ENCODE measurements at places on chromosomes 4 and X.

GRCh38 chr4:54961357-54961975 lies 163.9 kb downstream of the KDR start:
- no peak for DNase-seq

GRCh38 chrX:130688360-130688759 lies 214.6 kb downstream of the ENOX2 start:
- DNase-seq: no peak

DNA sequence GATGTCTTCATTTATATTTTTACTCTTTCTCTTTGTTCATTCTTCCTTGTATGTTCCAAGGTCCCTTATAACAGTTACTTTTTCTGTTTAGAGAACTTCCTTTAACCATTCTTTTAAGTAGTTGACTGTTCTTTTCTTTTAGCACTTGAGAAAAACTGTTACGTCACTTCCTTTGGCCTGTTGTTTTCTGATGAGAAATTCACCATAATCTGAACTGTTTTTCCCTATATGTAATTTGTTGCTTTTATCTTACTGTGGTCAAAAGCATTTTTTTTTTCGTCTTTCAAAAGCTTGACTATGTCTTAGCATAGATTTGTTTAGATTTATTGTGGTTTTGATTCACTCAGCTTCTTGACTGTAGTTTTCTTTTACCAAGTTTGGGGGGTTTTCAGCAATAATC lies 1660.3 kb upstream of the PCDH10 start:
- no peak for DNase-seq

DNA sequence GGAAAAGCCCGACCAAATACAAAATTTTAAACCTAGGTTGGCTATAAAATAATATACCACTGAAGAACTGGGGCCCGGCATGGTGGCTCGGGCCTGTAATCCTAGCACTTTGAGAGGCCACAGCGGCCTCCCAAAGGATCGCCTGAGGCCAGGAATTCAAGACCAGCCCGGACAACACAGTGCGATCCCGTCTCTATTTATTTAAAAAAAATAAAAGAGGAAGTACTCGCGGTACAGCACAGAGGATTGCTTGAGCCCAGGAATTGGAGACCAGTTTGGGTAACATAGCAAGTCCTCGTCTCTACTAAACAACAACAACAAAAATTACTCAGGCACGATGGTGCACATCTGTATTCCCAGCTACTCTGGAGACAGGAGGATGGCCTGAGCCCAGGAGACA lies 44.8 kb upstream of the CDKN2AIP start:
- DNase-seq: no peak

GRCh38 chr4:143311924-143312323 lies 24.8 kb upstream of the GAB1 start:
- no peak for DNase-seq

DNA sequence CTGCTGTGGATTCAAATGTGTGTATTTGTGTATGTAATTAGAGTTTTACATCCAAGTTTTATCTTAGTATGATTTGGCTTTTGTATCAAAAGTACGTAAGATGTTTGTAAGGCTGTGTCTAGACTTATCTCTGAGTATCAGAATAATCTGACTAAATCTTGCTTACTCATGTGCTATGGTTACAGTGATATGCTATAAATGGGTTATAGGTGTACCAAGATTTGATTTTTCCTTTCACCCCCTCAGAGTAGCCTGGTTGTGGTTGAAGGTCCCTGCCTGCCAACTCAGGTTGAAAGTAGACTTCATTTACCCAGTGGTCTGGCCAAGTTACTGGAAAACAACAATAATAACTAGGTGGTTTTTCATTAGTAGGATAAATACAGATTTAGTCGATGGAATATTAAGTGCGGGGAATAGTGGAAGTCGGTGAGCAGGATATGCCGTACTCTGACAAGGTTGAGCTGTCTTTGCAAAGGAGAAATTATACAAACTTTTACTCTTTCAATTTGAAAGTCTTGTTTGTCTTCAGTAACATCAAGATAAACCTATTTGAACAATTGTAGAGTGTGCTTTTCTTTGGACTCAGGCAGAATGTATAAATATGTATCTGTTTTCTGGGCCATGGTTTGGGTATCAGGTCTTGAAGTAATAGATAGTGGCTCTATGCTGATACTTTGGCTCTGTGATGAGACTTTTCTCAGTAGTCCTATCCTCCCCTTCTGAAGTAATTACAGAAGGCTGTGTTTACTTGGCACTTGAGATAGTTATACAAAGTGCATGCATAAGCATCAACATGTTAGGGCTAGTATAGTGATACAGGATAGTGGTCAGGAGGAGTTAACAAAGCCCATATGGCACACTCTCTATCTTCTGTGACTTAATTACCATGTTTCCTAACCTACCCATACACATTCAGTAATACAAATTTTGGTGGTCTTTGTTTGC lies 23.7 kb downstream of the BMP2K start:
- DNase-seq: no peak

DNA sequence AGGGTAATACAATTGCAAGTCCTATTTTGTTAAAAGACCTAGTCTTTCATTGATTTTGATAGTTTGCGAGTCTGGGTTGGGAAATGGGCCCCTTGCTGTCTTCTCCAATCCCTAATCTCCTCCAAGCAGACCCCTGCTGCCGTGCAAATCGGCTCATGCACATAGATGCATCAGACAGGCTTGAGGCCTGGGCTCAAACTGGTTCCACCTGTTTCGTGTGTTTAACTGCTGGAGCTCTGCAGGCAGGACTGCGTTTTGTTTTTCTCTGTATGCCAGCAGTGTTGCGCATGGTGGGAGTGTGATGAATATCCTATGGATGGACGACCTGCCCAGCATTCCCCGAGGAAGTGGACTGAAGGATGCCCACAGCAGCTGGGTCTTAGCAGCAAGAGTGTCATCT lies 133.9 kb downstream of the PDGFRA start:
- no peak for DNase-seq

GRCh38 chrX:12060489-12061260 lies 77.6 kb upstream of the FRMPD4 start:
- DNase-seq: no peak

GRCh38 chr4:126697748-126698147 lies 935.0 kb upstream of the INTU start:
- DNase-seq: no peak

- peak; percentile 4 for DNase-seq
These were observed 38.2 kb downstream of the EDNRA start for GRCh38 chr4:147518846-147519767.

GRCh38 chr4:104866809-104867208 lies 279.9 kb upstream of the TET2 start:
- DNase-seq: no peak

GRCh38 chrX:37825215-37825842 lies 22.0 kb downstream of the DYNLT3 start:
- DNase-seq: peak; percentile 4

GRCh38 chrX:34658326-34658725 lies 1.2 kb upstream of the TMEM47 start:
- no peak for DNase-seq

DNA sequence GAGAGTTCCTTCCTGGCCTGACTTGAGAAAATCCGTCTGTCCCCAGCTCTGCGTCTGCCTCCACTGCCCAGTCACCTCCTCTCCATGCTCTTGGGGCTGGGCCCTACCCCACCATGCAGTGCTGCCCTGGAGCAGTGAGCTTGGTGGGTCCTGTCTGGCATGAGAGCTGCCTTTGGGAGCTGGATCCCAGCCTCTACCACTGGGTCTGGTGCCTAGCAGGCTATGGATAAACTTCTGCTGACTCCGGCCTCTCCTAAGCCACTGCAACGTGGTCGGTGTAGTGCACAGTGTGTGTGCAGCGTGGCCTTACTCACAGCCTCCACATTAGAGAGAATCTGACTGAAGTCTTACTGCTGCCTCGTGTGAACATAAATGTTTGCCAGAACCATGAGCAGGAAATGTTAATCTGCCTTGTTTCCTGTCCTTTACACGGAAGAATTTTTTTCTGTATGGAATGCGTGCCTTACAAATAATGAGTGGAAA lies 47.6 kb downstream of the HTT start:
- no peak for DNase-seq

GRCh38 chrX:146243041-146243440 lies 425.4 kb downstream of the SLITRK2 start:
- DNase-seq: no peak

- no peak for DNase-seq
These were observed 6.4 kb downstream of the MTM1 start for GRCh38 chrX:150574559-150575418.

DNA sequence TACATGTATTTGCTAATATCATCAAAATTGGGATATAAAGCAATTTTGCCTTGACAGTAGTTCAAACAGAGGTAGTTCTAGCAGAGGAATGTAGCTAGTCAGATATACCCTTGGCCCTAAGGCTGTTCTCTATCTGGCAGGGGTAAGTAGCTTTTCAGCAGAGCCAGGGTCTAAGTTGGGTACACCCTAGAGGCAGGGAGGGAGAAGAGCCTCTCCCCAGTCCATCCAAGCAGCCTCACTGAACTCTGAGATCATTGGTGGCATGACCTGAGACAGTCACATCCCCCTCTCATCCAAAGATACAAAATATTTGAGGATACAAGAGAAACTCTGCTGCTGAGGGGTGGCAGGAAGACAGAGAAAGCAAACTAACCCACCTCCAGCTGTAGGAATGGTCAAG lies 343.7 kb downstream of the DHX15 start:
- DNase-seq: no peak

DNA sequence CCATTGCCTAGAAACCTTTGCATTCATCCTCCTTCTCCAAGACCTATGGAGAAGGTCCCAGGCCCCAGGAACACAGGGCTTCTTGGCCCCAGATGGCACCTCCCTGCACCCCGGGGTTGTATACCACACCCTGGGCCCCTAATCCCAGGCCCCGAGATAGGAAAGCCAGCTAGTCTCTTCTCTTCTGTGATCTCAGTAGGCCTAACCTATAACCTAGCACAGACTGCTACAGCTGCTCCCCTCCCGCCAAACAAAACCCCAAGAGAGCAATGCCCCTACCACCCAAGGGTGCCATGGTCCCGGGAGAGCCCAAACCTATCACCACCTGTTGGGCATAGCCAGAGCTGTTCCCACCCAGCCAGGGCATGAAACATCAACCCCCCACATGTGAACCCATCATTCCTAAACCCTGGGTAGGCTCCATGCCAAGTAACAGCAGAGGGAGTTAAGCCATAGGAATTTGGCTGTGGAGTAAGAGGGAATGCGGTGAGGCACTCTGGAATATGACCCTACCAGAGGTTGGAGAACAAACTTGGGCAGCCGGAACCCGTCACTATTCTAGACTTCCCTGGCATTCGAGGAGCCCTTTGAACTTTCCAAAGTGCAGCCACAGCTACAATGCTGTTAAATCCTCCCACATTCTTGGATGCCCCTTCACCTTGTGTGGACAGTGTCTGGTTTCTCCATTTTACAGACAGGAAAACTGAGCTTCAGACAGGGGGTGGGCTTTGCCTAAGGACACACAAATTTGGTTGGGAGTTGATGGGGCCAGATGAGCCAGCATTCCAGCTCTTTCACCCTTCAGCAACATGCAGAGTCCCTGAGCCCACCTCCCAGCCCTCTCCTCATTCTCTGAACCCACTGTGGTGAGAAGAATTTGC lies 10.9 kb upstream of the SASH3 start:
- DNase-seq: no peak

GRCh38 chrX:109485470-109486340 lies 3.8 kb upstream of the GUCY2F start:
- DNase-seq: peak; percentile 11

DNA sequence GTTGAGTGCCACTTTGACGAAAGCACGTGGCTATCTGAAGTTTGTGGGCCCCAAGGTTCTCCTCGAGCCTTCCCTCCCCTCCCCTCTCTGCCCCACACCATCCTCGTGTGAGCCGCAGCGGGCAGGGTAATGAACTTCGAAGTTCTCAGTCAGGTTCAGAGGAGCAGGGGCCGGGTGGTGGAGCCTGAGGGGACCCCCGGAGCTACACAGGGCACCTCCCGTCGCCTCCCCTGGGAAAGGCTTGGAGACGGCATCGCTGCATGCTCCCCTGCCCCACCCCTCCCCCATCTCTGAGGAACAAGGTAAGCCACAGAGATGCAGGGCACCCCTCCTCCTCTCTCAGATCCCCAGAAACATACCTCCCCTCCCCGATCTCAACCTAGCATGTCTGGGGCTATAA lies 2.8 kb upstream of the NKX1-1 start:
- DNase-seq: no peak
